ENCODE measurements at places on chromosomes 4 and X.

DNA sequence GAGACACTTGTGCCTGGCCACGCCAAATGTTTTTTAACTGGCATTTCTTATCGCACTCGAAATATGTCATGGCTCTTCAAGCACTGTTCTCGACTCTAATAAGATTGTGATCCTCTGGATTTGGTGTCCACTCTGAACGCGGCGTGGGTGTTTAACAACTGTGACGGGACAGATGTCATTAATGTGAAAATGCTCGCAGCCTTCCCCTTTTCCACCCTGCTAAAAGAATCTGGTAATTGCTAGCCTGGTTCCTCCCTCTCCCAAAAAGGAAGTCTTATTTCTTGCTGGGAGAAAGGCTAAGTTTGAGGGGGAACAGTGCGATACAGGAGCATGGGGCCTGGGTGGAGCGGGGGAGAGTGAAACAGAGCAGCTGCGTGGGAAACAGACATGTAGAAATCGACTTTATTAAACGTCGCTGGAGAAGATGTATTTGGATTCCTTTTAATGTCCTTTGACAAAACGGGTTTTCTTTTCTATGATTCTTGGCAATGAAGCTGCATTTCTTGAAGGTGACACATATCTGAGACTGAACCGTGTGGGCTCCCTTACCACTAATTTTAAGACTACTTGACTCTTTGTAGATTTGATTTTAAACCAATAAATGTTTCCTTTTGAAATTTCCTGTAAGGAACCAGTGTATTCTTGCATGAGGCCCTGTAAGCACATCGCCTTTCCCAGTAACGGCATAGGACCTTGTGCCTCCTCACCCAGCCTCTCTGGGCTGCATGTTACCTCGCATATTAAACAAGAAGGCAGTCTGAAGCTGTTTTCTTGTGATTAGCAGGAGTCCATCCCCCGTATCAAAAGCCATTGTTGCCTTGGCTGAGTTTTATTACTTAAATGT lies 17.8 kb downstream of the TBC1D1 start:
- DNase-seq = peak; percentile 20

DNA sequence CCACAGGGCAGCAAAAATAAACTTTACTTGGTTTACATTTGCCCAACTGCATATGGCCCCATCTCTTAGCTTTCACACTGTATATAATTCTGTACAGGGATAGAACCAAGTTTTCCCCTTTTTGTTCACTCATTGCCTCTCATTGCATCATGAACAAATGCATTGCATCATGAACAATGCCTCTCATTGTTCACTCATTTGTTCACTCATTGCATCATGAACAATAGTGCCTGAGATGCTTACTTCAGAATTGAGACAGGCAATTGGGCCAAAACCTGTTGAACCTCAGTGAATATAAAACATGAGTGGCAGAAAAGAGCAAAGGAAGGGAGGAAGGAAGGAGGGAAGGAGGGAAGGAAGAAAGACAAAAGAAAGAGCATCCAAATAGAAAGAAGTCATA lies 98.2 kb downstream of the SOWAHB start:
- no peak for DNase-seq

DNA sequence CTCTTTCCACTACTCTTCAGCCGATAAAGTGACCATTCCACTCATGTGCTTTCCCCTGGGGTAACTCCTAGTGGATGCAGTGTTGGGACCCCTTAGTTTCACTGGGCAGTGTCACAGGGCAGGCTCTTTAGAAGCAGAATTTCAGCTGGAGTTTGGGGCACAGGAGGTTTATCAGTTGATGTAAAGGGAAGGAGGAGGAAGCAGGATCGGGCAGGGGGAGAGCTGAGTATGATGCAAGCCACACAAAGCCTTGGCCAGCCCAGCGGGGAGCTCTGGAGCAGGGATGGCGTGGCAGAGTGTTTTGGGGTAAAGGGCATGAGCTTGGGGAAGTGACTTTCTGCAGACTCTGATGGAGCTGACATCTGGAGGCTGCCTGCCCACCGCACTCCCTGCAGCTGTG lies 19.3 kb downstream of the WDR13 start:
- DNase-seq = no peak

GRCh38 chr4:26056406-26056805 lies 142.4 kb downstream of the SMIM20 start:
- DNase-seq = no peak

- no peak for DNase-seq
Measured at GRCh38 chr4:61273233-61273632, 73.1 kb downstream of the ADGRL3 start.

GRCh38 chr4:38614231-38614630 lies 49.8 kb upstream of the KLF3 start:
- DNase-seq = no peak

DNA sequence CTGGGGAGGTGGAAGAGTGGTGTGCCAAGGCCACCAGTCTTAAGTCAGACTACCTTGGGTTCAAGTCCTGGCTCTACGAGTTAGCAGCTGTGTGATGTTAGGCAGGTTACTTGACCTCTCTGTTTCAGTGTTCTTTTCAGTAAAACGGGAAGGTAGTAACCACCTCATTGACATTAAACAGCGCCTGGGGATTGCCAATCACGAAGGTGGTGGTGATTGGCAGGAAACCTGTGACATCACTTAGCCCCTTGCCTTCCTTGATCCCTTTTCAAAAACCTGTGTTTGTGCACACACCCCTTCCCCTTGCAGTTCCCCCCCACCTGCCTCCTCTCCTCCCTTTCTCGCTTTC lies 7.6 kb downstream of the KLF3 start:
- no peak for DNase-seq

- DNase-seq = peak; percentile 44
Measured at GRCh38 chr4:174222266-174222872, 61.1 kb downstream of the FBXO8 start.

DNA sequence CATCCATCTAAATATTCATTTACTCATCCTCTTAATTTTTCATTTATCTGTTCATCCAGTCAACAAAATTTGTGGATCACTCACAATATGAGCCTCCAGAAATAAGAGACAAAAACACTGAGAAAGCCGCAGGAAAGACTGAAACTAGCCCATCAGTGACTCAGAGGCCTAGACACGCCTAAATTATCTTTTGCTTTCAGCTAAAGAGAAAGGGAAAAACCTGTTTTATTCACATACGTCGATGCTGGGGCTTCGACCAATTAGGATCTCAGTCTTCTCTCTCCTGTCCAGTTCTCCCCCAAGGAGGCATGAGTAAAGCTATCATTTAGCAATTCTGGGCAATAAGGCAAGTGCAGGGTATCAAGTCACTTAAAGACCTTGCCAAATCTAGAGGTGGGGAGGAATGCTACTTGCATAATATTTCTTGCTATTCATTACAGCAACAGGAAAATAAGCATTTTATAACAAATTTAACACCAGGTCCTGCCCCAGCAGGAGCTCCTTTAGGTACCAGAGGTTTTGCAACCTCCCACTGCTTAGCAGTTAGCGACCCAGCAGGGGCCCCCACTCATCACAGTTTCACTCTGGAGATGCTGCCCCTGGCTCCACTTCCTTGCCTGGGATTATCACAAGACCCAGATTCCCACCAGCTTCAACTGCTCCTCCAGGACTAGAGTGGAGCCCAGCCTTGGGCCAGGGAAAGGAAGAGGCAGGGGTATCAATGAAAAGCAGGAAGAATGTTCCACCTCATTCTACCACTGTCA lies 30.1 kb upstream of the TMEM154 start:
- DNase-seq = no peak

DNA sequence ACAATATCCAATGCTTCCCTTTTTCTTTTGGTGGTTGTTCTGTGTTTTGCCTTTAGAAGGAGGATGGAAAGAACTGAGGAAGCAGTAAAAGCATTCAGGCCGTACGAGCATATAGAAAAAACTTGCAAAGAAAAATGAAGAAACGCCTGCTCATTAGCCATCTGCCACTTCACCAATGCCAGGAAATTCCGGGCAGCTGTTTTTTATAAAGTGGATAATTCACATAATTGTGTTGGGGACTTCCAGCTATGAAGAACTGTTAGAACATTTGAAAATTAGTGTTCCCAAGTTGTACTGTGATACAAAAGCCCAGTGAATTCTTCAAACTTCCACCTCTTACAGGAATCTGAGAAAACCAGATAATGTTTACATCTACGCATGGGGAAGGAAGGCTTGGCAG lies 11.7 kb downstream of the RELL1 start:
- DNase-seq = no peak

GRCh38 chr4:177033135-177033534 lies 240.4 kb upstream of the VEGFC start:
- no peak for DNase-seq

DNA sequence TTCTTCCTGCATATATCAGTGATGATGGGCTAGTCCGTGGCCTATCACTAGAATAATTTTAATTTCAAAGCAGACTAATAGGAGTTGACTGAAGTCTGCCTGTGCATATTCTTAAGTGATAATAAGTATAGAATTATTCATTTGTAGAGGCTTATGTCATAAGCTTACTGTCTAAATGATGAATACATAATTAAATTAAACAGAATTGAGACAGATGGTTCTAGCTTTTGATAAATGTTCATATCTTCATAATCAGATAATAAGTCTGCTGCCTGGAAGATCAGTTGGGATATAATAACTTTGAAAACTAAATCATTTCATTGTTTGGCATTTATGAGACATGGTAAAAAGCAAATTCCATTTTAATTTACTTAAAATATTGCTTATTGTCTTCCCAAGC lies 1175.6 kb downstream of the TECRL start:
- DNase-seq = no peak

- DNase-seq = no peak
Measured at GRCh38 chrX:106903856-106904528, 851 bp upstream of the RIPPLY1 start.
